ENCODE measurements at places on chromosomes 3 and 15. TPM values are rescaled to one million over a fixed set of nuclear protein-coding genes. Genes with fewer than 3 reads are reported as not detected.

GRCh38 chr15:74245342-74245931, 9.3 kb downstream of the CCDC33 start:
- no peak overlapping the region for H3K4me3 ChIP-seq
- H3K27me3 ChIP-seq = peaks cover 22% of the 10 kb centered on the region
- no peaks in the 10 kb centered on the region for H3K36me3 ChIP-seq

The C2CD4A gene
- polyA plus RNA-seq = not detected

The XIRP1 gene
- not detected for polyA plus RNA-seq

DNA sequence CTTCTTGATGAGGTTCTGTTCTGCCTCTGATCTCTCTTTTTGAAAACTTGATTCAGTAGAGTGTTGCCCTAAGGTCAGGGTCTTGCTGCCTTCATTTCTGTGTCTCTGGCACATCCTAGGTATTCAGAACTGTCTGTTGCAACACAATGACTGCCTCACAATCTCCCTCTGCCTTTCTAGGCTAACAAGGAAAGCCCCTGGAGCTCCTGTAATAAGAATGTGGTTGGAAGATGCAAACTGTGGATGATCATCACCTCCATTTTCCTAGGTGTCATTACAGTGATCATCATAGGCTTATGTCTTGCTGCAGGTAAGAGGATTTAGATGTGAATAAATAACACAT, 7.0 kb downstream of the C3orf52 start:
- peaks cover 12% of the 10 kb centered on the region for H3K36me3 ChIP-seq
- H3K4me1 ChIP-seq = peaks cover 39% of the 10 kb centered on the region
- no peaks in the 10 kb centered on the region for H3K27me3 ChIP-seq
- no peak overlapping the region for H3K4me3 ChIP-seq

The KCNAB1 gene
- 0.03 TPM for polyA plus RNA-seq

DNA sequence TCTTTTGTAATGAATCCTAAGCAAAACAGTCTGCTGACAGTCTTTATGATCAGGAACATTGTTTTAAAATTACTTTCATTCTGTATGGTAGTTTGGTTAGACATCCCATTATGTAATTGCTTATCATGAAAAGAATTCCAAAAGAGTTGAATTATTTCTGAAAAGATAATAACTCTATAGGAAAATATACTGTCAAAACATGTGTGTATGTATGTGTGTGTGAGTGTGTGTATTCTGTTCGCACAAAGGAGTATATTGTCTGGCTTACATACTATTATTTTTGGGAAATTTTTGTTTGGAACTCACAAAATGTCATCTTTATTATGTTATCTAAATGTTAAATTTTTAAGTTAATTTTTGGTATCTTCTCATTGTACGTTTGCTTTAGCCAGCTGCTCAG, 1075.9 kb downstream of the ZPLD1 start:
- no peaks in the 10 kb centered on the region for H3K27me3 ChIP-seq
- H3K36me3 ChIP-seq = no peaks in the 10 kb centered on the region
- no peak for DNase-seq
- H3K27ac ChIP-seq = no peak overlapping the region

DNA sequence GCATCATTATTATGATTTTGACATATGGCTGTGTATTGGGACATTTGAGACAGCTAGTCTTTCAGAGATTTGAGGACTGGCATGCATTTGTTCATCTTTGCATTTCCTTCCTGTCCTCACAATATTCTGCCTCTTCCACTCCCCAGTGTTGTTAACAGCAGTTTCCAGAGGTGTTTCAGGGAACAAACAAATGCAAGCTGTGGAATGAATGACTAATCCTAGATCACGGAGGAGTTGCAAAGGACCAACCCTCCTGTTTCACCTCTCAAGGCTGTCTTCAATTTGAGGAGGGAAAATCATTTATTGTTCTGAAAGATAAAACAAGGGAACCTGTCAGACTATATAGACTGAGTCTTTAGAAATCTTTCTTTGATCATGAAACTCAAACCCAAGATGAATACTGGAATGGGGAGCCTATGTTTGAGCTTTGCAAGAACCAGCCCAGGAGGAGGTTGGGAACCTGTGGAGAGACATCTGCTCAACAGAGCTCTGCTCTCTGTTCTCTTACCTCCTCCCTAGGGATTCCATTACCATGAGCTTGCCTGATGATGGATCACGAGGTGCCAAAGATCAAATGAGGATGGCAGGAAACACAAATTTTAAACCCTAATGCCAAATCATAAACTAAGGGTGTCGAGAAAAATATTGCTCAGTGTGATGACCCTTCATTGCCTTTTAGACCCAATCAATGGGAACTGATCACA, 68.5 kb downstream of the SLC7A14 start:
- peaks cover 2% of the 10 kb centered on the region for H3K4me1 ChIP-seq
- DNase-seq = no peak
- H3K36me3 ChIP-seq = no peaks in the 10 kb centered on the region
- no peaks in the 10 kb centered on the region for H3K27me3 ChIP-seq

DNA sequence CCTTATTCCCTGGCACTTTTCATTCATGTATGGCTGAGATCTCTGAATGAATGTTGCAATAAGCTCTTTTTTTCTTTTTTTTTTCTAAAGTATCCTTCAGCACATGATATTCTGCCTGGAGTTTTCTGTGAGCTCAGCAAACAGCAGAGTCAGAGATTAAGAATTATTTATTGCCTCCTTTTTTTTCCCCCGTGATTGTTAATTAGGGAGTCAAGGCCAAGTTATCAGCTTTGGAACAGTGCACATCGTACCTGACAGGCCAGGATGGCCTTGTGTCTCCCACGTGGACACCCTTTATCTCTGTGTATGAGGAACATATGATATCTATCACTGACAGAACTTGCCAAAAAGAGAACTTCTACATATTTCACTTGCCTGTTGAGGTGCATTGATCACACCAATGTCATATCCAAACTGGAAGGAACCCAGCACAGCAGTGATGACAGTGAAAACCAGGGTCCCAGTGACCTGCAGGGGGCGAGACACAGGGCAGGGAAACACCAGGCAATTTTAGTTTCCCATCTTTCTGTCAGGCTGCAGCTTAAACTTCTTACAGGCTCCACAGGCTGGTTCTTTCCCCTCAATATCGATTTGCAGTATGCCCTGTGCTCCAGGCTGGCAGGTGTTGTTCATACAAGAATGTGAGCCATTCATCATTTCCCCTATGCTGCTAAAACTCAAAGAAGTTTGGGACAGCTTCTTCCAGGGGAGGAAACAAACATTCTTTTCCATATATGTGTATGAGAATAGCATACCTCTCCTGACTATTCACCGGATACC, 8.2 kb downstream of the SLC2A2 start:
- DNase-seq = no peak
- H3K4me1 ChIP-seq = no peaks in the 10 kb centered on the region
- H3K27ac ChIP-seq = no peak overlapping the region
- no peaks in the 10 kb centered on the region for H3K36me3 ChIP-seq

DNA sequence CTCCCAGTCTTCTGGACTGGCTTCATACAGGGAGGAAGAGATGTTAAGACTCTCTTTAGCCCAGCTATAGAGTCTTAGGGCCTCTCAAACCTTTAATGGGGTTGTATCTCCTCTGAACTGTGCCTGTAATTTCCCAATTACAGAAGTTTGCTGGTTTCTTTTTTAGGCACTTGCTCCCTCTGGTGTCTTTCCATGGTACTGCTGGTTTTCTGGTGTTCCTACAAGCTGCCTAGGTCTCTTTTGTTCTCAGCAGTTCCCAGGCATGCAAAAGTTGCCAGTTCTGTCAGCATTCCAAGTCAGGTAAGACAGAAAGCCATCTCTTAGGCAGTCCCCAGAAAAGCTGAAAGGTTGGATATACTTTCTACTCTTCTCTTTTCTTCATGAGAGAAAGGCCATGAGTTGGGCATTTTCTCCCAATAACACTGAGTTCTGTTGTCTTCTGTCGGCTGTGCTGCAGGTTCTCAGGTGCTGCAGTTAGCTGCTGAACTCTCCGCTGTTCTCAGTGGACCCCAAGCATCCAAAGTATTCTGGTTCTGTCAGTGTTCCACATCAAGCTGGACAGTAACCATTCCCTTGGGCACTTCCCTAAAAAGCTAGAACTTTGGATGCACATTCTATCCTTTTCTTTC, 54.4 kb upstream of the EHHADH start:
- H3K36me3 ChIP-seq = no peaks in the 10 kb centered on the region
- DNase-seq = peak; percentile 48
- no peaks in the 10 kb centered on the region for H3K4me1 ChIP-seq
- no peak overlapping the region for H3K4me3 ChIP-seq
- no peak overlapping the region for H3K27ac ChIP-seq

DNA sequence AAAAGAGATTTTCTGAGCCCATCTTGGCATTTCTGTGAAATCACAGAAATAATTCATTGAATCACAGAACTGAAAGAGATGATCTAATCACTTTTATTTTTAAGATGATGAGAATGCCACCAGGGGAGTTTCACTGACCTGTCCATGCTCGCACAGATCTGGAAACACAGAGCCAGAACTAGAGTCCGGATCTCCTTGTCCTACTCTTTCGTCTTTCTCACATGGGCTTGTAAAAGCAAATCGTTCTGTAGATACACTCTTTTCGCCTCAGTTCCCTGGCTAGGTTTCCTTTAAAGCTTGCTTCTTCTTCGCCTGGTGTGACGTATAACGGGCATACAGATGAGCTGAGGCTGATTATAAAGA, 122.5 kb upstream of the SPRED1 start:
- peak overlapping the region; percentile 56 for H3K27ac ChIP-seq
- H3K4me1 ChIP-seq = peaks cover 28% of the 10 kb centered on the region
- H3K4me3 ChIP-seq = peak overlapping the region; percentile 8
- no peaks in the 10 kb centered on the region for H3K27me3 ChIP-seq
- no peaks in the 10 kb centered on the region for H3K36me3 ChIP-seq

GRCh38 chr15:88275804-88276203, 19.3 kb upstream of the NTRK3 start:
- no peaks in the 10 kb centered on the region for H3K4me1 ChIP-seq
- H3K27me3 ChIP-seq = no peaks in the 10 kb centered on the region
- H3K27ac ChIP-seq = no peak overlapping the region
- H3K4me3 ChIP-seq = no peak overlapping the region
- no peak for DNase-seq

DNA sequence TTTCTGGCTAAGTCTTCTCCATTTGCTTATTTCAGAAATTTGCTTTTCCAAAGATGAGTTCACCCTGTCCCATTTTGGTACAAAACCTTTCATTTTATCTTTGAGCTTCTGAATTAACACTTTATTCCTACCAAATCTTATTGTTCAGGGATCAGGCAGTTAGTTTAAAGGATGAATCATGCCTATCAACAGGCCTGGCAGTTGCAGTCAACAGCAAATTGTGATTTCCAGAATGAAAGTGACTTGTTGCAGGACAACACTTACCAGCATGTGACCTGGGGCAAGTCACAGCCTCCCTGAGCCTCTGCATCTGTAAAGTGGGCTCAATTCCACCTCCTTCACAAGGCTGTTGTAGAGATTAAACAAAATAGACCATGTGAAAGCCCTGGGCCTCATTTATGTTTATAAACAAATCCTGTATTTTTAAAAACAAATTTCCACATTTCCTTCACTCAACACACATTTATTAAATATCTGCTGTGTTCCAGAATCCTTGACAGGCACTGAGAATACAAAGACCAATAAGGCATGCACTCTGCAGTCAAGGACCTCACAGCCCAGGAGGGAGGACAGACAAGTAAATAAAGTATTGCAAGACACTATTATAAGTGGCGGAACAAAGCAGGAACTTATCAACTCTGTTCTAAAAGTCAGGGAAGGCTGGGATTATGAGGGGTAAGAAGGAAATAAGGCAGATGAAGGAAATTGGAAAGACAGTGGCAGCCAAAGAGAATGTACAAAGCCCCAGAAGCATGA, 359.1 kb upstream of the IL12A start:
- H3K4me1 ChIP-seq = peaks cover 16% of the 10 kb centered on the region
- no peaks in the 10 kb centered on the region for H3K27me3 ChIP-seq
- no peak for DNase-seq
- H3K36me3 ChIP-seq = no peaks in the 10 kb centered on the region
- H3K4me3 ChIP-seq = no peak overlapping the region
- no peak overlapping the region for H3K27ac ChIP-seq
